ENCODE measurements at places on chromosomes 3 and 15. TPM values are rescaled to one million over a fixed set of nuclear protein-coding genes. Genes with fewer than 3 reads are reported as not detected.

The C3orf20 gene
- total RNA-seq, result not detected

The CA12 gene
- 0.70 TPM for total RNA-seq

The SLC28A1 gene
- total RNA-seq, result not detected

The NMB gene
- total RNA-seq, result 6.4 TPM

The COL7A1 gene
- 28.7 TPM for total RNA-seq

The MORC1 gene
- not detected for total RNA-seq
